ENCODE measurements at places on chromosomes 2 and 18. TPM values are rescaled to one million over a fixed set of nuclear protein-coding genes. Genes with fewer than 3 reads are reported as not detected.

GRCh38 chr2:235240574-235240973 is 253.3 kb upstream of the AGAP1 start:
- DNase-seq, result no peak

GRCh38 chr2:118687192-118687591 is 160.3 kb downstream of the EN1 start:
- no peak for DNase-seq

DNA sequence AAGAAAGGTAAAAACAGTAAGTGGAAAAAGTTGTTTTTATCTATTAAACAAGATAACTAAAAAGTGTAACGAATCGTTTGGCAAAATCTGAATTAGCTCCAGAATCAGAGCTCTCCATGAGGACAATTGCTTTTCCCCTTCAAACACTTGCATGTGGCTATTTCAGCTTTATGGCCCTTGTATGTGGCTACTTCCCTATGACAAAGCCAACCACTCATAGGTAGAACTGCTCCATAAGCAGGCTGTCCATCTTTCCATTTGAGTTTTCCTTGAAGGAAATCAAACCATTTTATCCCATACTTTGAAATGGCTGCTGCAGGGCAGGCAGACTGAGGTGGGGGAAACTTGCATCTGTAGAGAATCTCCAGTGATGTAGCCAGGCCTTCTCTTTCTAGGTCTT is 445.5 kb upstream of the ID2 start:
- no peak for DNase-seq

GRCh38 chr18:13681701-13682100 is 44.7 kb downstream of the FAM210A start:
- no peak for DNase-seq

Gene ERICH2
- not detected for total RNA-seq

DNA sequence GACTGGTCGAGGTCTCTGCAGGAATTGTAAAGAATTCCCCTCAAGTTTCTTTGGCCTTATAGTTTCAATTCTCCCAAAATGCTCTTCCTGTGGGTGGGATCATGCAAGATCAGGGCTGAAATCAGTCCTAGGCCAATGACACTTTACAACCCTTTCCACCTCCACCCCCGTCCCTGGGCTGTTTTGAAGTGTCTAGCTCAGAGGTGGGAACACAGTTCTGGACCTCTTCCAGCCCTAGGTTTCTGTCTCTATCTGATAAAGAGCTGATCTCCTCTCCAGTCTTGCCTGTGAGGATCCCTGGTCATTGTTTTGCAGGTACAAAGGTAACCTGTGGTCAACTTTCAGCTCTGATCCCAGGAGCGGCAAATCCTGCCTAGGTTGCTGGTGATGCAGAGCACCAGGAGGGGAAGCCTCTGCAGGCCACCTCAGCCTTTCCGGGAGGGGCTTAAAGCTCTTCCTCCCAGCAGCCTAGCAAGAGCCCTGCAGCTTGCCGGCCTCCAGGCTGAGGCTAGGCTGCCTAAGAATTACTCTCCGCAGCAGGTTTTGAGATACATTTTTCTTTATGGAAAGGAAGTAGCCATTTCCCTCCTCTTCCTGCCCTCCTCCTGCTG is 69.8 kb upstream of the WIPF1 start:
- DNase-seq, result no peak
